ENCODE measurements at places on chromosomes 6 and 20. TPM values are rescaled to one million over a fixed set of nuclear protein-coding genes. Genes with fewer than 3 reads are reported as not detected.

The ULBP2 gene
- 7.0 TPM for total RNA-seq

The TPBG gene
- total RNA-seq, result 9.0 TPM

The IP6K3 gene
- not detected for total RNA-seq

The PNLDC1 gene
- not detected for total RNA-seq
